CD4-positive, alpha-beta T cell treated with Interleukin-15 for 1 hour (primary cell): ENCODE measurements at places on chromosomes 5 and 9.

- peak; percentile 70 for DNase-seq
Measured at GRCh38 chr9:15357050-15357653, 50.1 kb upstream of the TTC39B start.

GRCh38 chr9:133763272-133764183 is 25.4 kb upstream of the SARDH start:
- DNase-seq: no peak

- no peak for DNase-seq
Measured at GRCh38 chr9:85392260-85392659, 349.5 kb downstream of the AGTPBP1 start.

GRCh38 chr9:37917801-37918664 is 14.1 kb upstream of the SLC25A51 start:
- DNase-seq: no peak

DNA sequence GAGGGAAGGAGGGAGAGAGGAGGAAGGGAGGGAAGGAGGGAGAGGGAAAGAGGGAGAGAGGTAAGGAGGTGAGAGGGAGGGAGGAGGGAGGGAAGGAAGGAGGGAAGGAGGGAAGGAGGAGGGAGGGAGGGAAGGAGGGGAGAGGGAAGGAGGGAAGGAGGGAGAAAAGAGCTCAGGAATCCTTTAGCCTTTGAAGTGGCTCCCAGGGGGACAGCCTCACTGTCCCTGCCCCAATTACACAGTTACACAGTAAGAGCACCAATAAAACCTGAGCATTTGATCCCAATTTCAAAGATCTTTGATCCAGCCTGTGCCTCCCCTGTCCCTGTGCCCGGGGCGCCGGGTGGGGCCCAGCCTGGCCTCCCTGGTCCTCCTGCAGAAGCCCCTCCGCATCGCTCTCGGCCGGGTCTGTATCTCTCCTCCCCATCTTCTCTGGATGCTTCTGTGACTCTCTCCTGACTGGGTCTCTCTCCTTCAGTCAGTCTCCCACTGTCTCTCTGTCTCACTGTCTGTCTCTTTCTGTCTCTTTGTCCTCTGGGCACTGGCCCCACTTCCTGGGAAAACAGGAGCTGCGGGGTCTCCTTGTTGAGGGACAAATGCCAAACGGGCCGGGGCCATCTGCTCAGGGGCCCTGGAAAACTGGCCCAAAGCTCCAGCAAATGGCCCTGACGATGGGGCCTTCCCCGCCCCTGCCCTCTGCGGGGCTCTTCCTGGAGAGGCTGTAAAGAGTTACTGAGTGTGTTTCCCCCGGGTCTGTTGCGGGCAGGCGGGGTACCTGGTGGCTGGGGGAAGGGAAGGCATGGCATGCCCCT is 54.2 kb upstream of the EGFL7 start:
- no peak for DNase-seq

GRCh38 chr5:152404494-152404893 is 585 bp downstream of the NMUR2 start:
- no peak for DNase-seq

GRCh38 chr9:133184971-133185370 is 21.3 kb upstream of the GBGT1 start:
- DNase-seq: peak; percentile 30
